Upper lobe of right lung (tissue), 1 donor: ENCODE measurements at places on chromosomes 4 and X.

GRCh38 chr4:7526929-7527535, 92.3 kb upstream of the PSAPL1 start:
- no peak for DNase-seq

DNA sequence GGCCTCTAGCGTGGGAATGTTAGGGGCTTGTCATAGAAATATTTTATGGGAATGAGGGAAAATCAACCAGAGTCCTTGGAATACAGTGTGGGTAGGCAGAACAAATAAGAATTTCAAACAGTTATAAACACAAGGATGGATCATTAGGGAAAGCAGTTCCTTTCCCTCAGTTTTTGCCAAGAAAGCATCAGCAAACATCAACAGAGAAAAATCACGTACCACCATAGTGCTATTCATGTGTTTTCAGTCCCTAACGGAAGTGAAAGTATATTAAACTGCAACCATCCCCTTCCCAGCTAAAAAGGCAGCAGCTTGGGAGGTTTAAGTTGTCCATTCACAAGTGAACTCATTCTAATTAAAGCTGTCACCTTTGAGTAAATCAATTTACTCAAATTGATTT, 334.4 kb upstream of the PCDH18 start:
- DNase-seq: no peak

GRCh38 chr4:40251366-40251765, 54.5 kb downstream of the RHOH start:
- no peak for DNase-seq

GRCh38 chrX:139078761-139079280, 367.3 kb upstream of the FGF13 start:
- no peak for DNase-seq

DNA sequence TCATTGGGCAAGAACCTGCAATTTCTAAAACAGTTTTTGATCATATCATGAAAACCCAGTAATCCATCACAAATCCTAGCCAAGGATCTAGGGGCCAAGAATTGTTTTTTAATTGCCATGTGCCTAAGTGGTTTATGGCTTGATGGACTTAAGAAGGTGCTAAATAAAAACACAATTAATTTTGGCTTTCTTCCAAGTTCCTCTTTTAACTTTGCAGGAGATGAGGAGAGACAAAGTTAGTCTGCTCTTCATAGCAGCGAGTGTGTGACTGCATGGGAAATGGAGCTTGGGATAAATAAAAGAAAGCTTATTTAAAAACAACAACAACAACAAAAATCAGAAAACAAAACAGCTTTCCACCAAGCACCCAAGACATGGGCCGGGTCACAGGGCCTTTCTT, 41.4 kb downstream of the ARHGEF9 start:
- no peak for DNase-seq

- DNase-seq: no peak
Observed at GRCh38 chrX:106401965-106402559, 209.7 kb upstream of the RADX start.

DNA sequence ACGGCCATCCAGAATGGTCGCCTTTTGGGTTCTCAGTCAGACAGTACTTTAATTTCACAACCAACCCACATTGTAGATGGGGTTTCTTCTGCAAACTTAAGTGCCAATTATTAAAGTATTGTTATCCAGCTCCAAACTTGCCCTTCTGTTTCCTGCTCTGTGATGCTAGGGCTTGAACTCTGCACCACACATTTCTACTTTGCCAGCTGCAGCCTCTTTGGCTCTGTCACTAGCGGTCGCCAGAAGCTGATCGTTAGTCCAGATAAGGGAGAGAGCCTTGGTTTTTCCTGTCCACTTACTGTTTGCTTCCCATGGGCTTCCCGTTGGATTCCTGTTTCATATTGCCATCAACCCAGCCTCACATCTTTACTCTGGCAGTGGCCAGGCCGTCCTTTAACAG, 196.6 kb downstream of the ASB9 start:
- no peak for DNase-seq

GRCh38 chr4:17708992-17709762, 72.2 kb downstream of the FAM184B start:
- DNase-seq: no peak

GRCh38 chr4:56995525-56995924, 16.8 kb downstream of the POLR2B start:
- DNase-seq: no peak

GRCh38 chr4:182137343-182137742, 105.9 kb upstream of the TENM3 start:
- DNase-seq: no peak

GRCh38 chr4:89382439-89382838, 74.8 kb upstream of the GPRIN3 start:
- DNase-seq: no peak

DNA sequence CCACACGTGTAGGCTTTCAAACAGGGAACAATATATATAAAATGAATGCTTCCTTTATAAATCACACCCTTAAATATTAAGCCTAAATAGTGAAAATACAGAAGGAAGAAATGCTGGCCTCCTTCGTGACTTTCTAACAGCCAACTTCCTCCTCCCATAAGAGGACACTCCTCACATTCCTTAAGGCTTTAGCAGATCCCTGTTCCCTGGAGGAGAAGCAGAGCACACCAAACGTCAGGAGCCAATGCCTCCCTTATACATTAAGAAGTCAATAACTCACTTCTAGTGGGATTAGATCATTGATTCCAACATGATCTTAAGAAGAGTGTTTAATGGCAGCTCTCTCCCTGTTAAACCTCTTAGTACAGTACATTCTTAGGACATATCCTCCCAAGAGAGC, 108.4 kb upstream of the FAM241A start:
- no peak for DNase-seq

- DNase-seq: no peak
Observed at GRCh38 chrX:19814240-19814639, 73.2 kb downstream of the SH3KBP1 start.

DNA sequence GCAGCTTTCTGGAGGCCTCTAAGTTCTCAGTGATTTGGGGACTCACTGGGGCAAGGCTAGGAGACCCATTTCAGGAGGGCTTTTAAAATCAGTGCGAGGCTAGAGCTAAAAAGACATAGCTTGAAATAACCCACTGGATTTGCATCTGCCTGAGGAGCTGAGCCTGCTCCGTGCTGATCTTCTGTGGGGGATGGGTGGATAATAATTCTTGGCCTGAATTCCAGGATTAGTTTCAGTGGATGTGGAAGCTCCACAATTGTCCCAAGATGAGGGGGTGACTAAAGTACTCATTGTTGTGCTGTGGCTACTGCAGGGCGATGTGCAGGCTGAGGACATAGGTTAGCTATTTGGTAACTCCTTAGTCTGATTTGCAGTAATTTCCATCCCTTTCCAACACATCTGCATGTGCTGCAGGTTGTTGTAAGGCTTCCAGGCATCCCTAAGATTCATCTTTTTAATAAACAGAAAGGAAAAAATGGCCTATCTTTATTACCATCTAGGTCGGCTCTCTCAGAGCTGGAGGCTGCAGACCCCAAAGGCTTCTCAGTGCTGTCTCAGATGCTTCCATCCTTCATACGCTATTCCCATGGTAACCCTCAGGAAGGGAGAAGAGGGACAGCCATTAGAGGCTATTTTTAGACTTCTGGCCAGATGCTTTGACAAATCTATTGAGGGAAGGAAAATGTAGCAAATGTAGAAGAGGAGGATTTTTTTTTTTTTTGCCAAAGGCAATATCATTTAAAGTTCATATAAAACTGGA, 63.4 kb downstream of the GRXCR1 start:
- no peak for DNase-seq

DNA sequence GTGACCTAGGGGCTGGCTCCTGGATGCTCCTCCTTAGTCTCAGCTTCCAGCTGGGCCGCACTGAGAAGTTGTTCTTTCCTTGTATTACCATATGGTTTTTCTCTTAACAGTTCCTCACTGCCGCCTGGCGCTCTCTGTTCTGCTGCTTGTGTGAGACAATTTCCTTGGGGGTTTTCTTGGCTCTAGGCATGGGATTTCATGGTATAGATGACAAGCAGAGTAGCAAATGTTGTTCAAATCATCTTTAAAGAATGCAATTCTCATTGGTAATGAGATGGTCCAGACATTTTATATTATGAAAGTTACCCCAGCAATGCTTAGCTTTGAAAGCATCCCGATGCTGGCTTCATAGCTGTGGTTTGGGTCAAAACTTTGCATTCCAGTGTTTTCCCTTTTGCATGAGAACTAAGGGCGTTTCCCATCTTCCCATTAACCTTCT, 37.6 kb downstream of the SEPTIN11 start:
- no peak for DNase-seq

GRCh38 chrX:153401133-153401764, at the start of gene PNMA6E:
Gene PNMA6E (minus strand): TSS chrX:153401350. CDS start chrX:153398849, 2,501 bp downstream.
- DNase-seq: peak; percentile 1

GRCh38 chr4:42280327-42281095, 116.8 kb upstream of the SHISA3 start:
- DNase-seq: no peak

DNA sequence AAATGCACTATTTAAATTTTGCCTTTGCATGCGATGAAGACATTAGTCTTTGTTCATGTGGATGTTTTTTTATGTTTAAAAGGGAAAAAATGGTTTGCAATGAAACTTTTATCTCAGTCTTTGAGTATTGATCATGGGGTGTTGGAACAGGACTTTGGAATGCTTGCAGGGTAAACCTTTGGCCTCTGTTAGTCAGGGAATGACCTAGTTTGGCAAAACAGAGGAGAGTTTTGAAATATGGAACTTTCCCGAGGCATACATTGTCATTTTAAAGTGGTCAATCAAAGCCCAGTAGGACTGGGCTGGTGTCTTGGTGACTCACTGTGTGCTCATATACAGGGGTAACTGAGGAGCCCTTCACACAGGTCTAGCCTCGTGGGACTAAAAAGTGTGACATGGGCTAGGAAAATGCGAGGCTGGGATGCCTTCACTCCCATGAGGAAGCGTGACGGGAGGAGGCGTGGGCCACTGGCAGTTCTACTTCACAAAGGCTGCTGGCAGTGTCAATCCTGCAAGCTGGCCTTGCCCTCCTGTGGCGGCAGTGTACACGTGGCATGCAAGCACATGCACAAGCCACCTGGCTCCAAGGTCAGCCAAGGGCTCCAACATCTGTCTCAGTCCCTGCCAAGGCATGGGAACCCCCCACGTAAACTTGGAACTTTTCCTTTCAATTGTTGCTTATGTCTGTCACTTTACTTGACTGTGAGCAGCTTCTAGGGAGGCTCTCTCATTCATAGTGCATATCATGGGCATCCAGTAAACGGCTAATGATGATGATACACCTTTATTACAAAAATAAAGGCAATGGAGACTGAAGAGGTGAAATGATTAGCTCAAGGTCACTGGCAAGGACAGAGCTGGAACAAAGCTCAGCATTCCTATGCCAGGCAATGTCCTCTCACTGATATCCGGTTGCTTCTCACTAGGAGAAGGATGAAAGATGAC, 5.2 kb upstream of the F11 start:
- no peak for DNase-seq

GRCh38 chrX:13000301-13000811, 25.4 kb downstream of the TMSB4X start:
- DNase-seq: no peak

DNA sequence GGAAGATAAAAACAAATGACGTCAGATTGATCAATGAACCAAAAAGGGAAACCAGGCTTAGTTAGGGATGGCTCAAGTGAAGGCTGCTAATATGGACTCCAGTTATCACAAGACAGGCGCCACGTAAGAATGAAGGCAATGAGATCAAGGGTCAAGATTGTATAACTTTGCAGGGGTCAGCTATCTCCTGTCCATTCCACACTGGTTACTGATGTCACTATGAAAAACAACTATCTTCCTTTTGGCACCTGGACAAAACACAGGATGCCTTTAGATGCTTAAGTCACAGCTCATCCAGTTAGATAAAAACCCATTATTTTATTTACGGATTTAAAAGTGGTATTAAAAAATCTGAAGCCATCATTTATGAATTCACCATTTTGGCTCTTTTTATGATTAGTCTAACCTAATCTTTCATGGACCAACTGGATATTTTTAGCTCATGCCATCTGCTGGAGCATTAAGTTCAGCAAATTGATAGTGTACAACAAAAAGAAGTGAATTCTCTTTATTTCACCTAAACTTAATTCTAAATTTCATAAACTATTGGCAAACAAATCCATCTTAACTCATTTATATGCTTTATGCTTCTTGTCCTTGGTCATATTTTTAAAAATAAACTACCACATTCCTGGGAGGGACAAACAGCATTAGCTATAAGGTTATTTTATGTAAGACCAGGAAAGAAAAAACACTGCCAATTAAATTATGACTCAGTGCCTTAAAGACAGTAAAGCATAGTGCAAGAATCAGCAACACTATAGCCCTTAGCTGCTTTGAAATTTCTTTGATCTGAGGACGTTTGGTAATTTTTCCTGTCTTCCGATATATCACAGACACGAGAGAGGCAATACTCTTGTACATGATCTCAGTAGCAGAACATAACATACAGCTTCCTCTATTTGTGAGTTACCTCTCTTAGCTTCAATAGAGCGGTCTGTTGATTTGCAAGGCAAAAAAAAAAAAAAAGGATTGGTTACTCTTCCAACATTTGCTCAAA, 27.0 kb downstream of the DHX15 start:
- no peak for DNase-seq

GRCh38 chrX:17496407-17496806, 121.4 kb downstream of the NHS start:
- DNase-seq: no peak

DNA sequence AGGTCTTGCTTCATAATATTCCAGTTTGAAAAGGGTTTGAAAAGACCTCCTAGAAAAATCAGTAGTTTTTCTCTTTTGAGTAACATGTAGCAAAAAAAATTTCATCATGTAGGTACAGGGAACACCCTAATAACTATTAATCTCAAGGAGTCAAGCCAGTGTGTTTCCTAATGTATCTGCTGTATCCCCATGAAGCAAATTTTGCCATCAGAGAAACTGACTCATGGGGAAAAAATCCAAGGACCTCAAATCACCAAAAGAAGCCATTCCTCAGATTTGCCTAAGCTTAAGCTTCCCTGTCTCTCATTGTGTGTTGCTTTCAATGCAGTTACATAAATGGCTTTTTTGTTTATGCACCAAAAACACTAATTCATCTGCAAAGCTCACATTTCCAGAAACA, 29.7 kb downstream of the F9 start:
- no peak for DNase-seq

- no peak for DNase-seq
Observed at GRCh38 chr4:145904413-145905177, 34.0 kb downstream of the ZNF827 start.

- no peak for DNase-seq
Observed at GRCh38 chr4:40608628-40609027, 21.0 kb downstream of the RBM47 start.

DNA sequence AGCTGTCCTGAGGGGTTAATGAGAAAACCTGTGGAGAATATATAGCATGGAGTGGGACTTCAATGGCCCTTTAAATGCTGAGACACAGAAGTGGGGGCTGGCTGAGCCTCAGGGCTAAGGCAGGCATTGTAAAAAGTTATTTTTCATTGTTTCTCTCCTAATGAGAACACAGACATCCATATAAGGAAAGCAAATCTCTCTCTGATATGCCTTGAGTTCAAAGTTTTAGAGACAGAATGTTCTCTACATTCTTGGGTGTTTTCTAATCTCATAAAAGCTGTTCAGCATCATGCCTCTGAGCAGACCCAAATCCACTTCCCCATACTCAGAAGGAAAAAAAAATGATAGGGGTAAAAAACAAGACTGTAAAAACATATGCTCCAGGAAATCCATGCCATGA, 16.8 kb upstream of the RAB40A start:
- no peak for DNase-seq

GRCh38 chrX:71109051-71109450, 2.3 kb downstream of the IL2RG start:
- no peak for DNase-seq

- DNase-seq: no peak
Observed at GRCh38 chrX:32530802-32531403, 680.4 kb downstream of the DMD start.

- no peak for DNase-seq
Observed at GRCh38 chr4:69999420-69999819, 3.7 kb downstream of the STATH start.

GRCh38 chrX:43969504-43970501, 3.4 kb downstream of the NDP start:
- DNase-seq: no peak
